ENCODE measurements at places on chromosomes 4 and X.

- no peak for DNase-seq
Observed at GRCh38 chrX:132631579-132632232, 142.9 kb upstream of the MBNL3 start.

- DNase-seq: no peak
Observed at GRCh38 chr4:76752861-76753501, 145.0 kb downstream of the SOWAHB start.

- no peak for DNase-seq
Observed at GRCh38 chr4:24664956-24665355, 80.6 kb upstream of the DHX15 start.

GRCh38 chr4:37481547-37482122 is 204.5 kb downstream of the RELL1 start:
- no peak for DNase-seq

DNA sequence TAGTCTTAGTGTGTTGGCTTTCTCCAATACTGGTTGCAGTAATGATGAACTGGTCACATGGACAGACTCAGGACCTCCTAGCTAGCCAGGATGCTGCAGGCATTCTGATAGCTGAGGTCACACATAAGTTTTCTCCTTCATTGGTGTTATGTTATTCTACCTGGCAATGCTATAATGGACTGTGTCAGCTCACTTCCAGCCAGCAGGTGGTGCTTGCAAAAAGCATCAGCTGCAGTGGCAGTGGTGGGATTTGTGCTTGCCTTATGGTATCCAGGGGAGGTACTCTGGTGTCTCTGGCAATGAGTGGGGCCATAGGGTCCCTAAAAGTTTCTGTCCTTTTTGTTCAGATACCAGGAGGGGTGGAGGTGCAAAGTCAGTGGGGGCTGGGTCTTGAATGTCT is 33.6 kb downstream of the ZNF330 start:
- no peak for DNase-seq

GRCh38 chrX:25226151-25226550 is 210.4 kb upstream of the ARX start:
- DNase-seq: no peak

- DNase-seq: no peak
Observed at GRCh38 chr4:142316025-142316424, 530.1 kb downstream of the INPP4B start.

DNA sequence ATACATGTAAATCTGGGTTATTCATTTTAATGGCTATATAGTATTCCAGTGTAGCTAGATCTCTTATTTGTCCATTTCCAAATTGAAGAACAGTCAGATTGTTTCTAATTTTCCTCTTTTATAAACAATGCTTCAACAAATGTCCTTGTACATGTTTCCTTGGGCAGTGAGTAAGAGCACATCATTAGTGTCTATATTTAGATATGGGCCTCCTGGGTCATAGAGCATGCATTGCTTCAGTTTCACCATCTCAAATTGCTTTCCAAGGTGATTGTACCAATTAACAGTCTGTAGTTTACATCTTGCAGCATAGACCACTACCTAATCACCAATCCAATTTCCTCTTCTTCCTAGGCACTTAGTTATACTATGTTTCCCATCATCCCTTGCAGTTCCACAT is 13.4 kb downstream of the PHKA2 start:
- DNase-seq: no peak

GRCh38 chrX:7132335-7133049 is 15.0 kb upstream of the STS start:
- no peak for DNase-seq

DNA sequence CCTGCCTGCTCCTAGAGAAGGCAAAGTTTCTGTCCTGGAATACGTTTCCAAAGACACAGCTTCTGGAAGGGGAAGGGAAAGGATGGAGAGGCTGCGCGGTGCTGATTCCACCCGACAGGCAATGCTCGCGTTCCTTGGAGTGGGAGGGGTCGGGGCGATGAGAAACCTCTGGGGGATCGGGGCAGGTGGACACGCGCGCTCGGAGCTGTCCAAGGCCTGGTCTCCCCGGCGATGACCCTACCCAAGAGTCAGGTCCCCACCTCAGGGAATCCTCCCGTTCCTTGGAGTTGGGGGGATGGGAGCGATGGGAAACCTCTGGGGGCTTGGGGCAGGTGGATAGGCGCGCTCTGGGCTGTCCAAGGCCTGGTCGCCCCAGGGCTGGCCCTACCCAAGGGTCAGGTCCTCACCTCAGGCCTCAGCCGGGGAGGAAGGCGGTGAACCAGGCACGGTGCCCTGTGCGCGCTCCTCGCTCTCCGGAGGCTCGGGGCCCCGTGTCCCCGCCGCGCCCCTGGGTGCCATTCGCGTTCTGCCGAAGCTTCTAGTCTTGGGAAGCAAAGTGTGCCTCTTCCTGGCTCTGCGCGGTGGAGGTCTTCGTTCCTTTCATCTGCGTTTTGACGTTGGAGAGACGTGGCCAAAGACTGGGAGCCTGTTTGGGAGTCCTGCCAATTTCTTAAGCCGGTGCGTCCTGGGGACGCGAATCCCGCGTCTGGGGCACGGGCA is 10.6 kb upstream of the SHOX start:
- no peak for DNase-seq

GRCh38 chrX:10112510-10112909 is 44.3 kb upstream of the CLCN4 start:
- no peak for DNase-seq

DNA sequence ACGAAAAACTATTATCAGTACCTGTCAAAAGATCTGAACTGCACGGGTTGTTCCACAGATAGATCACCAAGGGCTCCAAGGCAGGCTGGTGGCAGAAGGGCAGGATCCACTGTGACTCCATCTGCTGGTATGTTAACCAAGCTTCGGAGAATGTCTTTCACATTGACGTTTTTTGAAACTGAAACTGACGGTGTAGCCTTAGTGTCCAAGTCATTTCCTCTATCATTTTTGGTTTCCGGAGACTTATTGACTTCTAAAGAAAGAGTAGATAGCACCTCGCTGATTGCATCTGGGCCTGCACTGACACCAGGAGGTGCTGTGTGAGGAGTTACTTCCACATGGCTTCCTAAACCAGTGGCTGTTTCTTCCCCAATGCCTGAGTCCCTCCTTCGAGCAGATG is 186.9 kb downstream of the LRBA start:
- DNase-seq: no peak

GRCh38 chrX:119565107-119565663 is at the start of gene STEEP1:
Gene STEEP1 (minus strand): TSS chrX:119565409. CDS start chrX:119565355, 54 bp downstream.
- peak; percentile 54 for DNase-seq

- DNase-seq: no peak
Observed at GRCh38 chr4:153939570-153939969, 150.7 kb upstream of the SFRP2 start.

DNA sequence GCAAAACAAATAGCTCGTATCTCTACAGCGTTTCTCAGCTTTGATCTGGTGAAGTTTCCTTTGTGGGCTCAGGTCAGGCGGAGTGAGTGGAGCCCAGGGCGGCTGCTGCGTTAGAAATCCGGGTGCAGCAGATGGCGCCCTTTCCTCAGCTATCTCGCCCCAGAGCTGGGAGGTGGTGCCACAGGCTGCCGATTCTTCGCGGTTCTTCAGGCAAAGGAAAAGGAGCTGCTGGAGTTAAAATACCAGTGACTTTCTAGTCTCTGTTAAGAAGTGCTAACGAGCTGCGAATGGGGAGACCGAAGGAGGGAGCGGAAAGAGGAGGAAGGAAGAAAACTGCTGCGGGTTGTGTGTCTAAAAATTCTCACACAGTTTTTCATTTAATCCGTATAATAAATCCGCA is 114.6 kb downstream of the CPE start:
- peak; percentile 31 for DNase-seq

GRCh38 chr4:187236209-187236890 is 512.7 kb upstream of the FAT1 start:
- DNase-seq: no peak

DNA sequence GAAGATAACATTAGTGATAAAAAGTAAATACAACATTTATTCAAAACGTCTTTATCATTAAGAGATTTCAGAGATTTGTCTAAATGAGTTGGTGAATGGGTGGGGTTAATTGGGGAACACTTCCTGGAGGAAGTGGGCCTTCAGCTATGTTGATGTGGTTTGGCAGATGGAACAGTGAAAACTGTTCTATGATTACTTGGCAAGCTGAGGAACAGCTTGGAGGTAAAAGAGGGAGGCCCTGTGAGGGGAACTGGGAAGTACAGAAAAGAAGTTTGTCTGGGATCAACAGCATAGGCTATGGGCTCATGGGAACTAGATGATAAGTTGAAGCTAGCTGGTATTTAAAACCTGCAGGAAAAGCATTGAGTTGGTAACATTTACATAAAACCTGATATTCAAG is 26.0 kb downstream of the OCRL start:
- DNase-seq: no peak

- no peak for DNase-seq
Observed at GRCh38 chrX:13666836-13667235, 13.9 kb downstream of the TCEANC start.

DNA sequence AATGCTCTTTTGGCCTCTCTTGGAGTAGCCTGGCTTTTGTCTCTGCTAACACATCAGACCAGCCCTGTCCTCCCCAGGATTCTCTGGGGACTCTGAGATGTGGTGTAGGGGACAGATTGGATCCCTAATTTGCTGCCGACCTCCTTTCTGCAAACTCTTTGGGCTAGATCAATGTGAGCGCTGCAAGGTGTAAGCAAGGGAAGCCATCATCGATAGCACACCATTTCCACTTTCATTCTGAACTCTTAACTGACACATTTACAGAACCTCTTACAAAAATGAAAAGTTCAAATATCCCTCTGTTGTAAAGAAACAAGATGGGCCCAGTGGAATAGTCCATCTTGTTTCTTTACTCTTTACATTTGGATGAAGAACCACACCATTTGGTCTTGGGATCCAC is 46.6 kb downstream of the PGRMC2 start:
- DNase-seq: no peak

DNA sequence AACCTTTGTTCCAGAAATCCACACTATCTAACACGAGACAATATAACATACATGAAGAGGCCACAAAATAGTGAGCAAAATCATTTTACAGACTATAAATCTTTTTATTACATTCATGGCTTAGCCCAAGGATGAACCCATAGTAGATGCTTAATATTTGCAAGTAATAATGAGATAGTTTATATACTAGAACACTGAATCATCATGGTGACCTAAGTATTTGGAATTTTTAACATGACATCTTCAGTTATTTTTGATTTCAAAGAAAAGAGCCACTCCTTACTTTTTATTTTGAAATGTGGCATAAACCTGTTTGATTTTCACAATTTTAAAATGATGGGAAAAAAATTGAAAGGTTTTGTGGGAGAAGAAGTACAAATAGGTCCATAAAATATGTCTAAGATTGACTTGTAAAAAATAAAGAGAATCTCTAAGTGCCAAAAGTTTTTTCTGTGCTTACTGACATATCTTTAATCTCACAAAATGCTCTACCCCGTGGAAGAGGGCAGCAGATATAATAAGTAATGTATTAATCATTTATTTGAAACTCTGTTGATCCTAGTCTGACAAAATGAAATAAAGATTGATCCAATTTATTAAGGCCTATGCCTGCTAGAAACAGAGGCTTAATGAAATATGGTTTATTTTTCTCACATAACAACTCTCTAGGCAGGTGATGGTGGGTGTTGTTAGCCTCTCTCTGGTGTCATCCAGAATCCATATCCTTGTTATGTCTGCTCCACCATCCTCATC is 224.5 kb upstream of the CENPE start:
- DNase-seq: no peak

DNA sequence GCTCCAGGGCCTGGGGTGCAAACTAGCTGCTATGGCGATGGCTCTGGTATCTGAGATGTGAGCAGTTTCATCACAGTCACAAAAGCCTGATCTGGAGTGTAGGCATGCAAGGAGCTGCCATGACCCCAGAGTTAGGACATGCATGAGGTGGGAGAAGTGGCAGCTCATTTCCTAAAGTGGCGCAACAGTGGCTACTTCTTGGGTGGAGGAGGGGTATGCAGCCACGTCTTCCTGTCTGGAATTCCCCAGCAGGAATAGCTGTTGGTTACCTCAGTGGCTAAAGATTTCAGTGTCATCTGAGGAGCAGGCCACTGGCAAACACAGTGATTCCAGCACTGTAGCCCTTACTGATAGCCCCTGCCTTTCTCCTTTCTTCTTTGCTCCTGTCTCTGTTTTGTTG is 1382.5 kb downstream of the C4orf33 start:
- DNase-seq: no peak

Data from stimulated activated CD4-positive, alpha-beta T cell treated with anti-CD3 and anti-CD28 coated beads, Interleukin-15, amount 100 ng/mL, for 1 hour (primary cell).